Ovary (tissue), 10 donors: ENCODE measurements at places on chromosomes 1 and 21.

DNA sequence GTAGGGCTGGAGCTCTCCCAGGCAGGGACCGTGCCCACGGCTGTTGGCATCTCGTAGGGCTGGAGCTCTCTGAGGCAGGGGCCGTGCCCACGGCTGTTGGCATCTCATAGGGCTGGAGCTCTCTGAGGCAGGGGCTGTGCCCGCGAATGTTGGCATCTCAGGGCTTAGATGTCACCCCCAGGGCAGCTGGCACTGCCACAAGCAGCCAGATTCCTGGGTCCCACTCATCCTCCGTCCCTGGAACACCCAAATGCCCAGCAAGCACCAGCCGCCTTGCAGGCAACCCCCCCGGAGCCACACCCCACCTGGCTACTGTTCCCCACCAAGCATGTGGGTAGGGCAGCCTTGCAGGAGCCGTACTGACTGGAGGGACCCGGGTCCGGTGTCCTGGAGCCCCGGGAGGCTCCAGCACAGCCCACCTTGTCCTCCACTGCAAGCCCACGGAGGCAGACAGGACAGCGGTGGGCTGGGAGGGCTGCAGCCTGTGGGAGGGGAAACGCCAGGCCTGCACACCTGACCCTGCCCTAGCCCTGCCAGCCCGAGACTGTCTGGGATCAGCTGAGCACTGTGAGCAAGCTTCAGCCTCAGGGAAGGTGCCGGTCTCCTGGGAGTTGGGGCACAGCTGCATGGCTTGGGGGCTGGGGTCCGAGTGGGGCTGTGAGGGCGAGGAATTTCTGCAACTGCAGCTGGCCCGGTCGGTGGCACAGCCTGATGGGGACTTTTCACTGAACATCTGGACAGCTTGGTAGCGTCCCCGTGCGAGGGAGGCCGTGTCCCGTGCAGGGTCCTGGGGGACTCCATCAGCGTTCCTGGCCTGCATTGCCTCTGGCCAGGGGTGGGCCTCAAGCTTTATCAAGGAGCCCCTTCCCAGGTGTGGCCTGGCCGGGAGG lies 53.6 kb downstream of the COL18A1 start:
- DNase-seq = no peak

DNA sequence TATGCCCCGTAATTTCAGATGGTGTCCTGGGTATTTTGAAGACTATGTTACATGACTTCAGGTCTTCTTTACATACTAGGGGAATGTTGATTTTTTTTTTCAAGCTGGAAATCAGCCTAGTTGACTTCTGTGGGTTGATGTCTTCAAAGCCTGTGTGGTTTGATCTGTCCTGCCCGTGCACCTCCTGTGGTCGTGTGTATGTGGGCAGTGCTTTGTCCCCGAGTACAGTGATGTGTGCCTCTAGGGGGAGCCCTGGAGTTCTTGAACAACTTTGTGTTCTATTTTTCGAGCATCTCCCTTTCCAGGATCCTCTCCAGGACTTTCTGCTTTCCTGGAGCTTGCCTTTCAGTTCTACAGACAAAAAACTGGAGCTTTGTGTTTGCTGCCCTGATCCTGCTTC lies 28.9 kb downstream of the OBSCN start:
- DNase-seq = no peak

GRCh38 chr1:11784993-11785769 lies 20.6 kb downstream of the MTHFR start:
- peak; percentile 85 for DNase-seq

GRCh38 chr1:208369658-208370057 lies 125.5 kb upstream of the PLXNA2 start:
- no peak for DNase-seq

- DNase-seq = no peak
Observed at GRCh38 chr1:3904006-3904842, 4.2 kb upstream of the C1orf174 start.

DNA sequence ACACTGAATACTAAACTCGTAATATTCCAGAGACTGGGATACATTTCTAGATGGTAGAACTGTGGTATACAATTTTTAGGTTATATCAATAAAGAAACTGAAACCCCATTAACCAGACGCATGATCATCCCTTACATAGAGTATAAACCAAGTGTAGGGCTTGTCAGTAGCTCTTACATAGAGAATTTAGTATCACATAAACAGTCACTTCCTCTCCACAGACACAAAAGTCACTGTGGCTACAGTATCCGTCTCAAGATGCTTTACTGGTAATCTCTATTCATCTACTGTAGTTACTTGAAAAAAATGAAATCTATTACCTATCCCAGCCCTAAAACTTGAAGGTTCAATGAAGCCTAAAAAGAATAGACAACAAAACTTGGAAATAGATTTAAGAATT lies 252.3 kb upstream of the TMPRSS15 start:
- no peak for DNase-seq

DNA sequence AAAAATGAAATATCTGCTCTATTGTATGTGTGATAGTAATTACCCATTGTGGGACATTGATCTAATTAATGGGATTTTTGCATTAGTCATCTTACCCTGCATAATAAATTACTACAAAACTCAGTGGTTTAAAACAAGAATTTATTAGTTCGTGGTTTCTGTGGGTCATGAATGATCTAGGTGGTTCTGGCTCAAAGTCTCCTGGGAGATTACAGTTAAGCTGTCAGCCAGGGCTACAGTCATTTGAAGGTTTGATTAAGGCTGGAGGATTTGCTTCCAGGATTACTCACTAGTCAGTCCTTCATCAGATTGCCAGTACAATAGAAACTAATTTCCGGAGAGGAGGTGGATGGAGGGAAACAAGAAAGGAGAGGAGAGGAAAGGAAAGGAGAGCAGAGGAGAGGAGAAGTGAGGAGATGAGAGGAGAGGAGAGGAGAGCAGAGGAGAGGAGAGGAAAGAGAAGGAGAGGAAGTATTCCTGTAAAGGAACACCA lies 60.4 kb upstream of the TNFSF4 start:
- DNase-seq = no peak

DNA sequence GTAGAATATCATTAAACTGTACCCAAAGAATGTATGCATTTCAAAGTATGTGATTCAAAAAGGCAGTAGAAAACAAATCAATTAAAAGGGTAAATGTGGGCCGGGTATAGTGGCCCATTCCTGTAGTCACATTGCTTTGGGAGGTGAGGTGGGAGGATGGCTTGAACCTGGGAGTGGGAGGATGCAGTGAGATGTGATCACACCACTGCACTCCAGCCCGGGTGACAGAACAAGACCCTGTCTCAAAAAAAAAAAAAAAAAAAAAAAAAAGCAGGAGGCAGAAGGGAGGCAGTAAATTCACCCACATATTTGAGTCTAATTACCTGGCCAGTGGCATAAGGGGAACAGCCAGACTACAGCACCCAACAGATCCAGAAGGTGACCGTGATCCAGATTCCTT lies 17.9 kb upstream of the PRSS38 start:
- DNase-seq = no peak

GRCh38 chr1:21867451-21867996 lies 55.5 kb downstream of the LDLRAD2 start:
- no peak for DNase-seq

DNA sequence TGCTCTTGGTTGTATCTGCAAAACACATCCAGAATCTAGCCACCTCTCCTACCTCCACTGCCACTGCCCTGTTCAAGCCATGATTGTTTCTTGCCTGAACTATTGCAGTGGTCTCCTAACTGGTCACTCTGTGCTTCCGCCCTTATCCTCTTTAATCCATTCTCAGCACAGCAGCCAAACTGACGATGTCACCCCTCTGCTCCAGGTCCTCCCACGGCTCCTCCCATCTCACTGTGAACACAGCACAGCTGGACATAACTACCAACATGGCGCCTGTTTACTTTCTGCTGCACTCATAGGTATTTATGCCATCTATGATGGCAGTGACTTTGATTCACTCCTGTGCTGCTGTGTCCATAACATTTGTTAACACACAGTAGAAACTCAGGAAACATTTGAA lies 406.7 kb downstream of the DISC1 start:
- no peak for DNase-seq

DNA sequence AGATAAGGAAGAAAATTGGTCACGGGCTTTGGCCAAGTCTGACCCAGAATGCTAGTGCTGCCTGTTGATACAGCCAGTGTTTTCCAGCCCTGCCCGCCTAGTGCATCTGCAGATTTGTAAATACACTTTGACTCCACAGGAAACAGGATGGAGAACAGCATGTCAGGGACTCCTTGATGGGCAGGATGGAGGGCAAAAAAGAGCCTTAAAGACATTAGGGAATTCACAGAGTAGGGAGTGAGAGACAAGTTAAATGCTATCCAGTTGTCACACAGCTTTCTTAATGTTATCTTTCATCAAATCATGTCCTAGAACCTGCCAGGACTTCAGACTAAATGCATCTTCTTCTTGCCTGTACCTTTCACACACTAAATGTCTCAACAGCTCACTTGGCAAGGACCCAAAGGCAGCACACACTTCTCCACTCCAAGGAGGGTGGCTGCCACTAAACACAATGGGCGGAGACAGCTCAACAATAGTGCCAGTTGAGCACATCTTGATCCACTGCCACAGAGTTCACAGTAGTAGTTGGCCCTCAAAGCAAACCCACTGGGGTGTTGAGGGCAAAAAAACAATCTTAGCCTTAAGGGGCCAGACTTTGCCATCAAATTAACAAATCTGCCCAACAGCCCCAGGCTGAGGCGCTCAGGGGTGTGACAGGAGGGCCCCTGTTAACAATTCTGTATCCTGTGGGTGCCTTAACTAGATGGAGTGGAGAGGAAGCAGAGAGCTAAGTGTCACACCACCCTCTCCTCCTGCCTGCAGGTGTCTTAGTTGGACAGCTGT lies 2.7 kb downstream of the HIVEP3 start:
- DNase-seq = no peak

- DNase-seq = no peak
Observed at GRCh38 chr1:31399976-31400375, 13.0 kb upstream of the SERINC2 start.

DNA sequence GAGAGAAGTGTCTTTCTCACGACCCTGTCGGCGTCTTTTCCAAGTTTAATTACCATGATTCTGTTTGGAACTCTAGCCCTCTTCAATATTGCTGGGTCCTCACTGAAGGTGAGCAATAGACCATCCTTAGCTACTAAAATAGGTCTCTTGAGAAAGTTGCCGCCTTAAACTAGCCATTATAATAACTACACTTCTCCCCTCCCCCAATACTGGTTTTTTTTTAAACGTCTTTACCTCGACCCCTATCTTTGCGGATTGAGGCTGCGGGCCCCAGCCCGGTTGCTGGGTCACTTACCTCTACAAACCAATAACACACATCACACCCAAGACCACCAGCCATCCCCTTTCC lies 672 bp downstream of the ENSA start:
- DNase-seq = no peak

DNA sequence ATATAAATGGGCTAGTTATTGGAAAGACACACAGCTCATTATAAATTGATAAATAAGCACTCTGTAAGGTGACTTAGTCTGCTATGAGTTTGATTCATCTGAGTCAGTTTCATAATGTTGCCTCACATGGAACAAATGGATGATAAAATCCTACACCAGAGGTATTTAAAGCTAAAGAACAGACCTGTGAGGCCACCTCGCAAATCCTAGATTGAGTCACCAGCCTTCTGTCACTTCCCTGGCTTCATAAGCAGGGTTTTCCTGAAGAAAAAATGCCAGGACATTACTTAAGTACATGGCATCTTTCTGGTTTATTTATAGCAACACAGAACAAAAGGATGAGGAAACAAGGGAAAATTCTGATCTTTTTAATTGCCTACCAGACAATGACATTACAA lies 18.4 kb downstream of the CD2 start:
- DNase-seq = no peak

DNA sequence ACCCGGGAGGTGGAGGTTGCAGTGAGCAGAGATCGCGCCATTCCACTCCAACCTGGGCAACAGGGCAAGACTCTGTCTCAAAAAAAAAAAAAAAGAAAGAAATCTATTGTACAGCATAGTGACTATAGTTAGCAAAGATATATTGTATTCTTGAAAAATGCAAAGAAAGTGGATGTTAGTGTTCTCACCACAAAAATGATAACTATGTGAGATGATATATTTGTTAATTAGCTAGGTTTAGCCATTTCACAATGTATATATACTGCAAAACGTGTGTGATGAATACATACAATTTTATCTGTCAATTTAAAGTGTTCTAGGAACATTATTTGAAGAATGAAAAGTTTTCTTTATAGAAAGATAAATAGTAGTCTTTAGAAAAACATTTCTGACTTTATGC lies 179.9 kb downstream of the AK5 start:
- DNase-seq = no peak

DNA sequence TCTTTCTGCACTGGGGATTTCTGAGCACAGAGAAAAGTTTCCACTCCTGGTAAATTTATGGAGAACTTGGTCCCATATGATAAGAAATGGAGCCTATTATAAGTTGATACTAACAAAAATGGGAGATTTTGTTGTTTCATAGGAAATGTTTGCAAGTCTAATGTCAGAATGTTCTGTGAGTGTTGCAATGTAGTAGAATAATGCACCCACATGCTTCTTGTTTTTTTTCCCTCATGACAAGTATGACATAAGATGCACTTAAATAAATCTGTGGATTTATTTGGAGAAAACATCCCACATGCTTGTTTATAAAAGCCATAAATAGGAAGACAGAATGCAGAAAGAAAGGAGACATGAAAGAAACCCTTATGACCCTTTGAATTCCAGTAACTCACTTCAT lies 50.8 kb upstream of the KCNJ6 start:
- DNase-seq = no peak

DNA sequence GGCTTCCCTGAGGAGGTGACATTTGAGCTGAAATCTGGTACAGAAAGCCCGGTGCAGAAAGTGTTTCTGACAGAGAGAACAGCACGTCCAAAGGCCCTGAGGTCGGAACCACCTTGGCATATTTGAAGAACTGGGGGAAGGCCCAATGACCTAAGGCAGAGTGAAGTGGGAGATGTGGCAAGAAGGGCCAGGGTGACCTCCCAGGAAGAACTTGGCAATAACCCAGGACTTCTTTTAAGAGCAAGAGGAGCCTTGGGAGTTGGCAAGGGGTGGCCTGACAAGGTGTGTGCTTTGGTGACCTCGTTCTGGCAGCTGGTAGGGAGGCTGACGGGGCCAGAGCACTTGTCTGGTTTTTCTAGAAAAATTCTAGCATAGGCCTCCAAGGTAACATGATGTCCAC lies 23.4 kb downstream of the TTC39A start:
- no peak for DNase-seq

GRCh38 chr21:26473471-26473870 lies 99.6 kb downstream of the CYYR1 start:
- no peak for DNase-seq

DNA sequence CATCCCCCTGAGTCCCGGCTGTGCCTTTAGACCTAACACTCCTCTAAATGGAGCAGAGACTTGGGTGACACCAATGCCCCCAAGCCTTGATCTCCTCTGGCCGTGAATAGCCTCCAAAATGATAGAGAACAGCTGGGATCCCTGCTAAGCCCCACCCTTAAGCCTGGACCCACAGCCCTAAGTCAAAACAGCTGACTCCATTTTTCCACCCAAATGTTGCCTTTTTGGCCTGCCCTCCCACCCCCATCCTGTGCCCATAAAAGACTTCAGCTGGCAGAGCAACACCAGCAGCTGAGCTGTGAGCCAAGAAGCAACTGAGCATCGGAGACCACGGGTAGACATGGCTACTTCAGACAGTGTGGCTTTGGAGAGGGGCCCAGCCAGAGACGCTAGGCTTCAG lies 420.8 kb downstream of the NPHP4 start:
- DNase-seq = no peak

GRCh38 chr1:78408810-78409209 lies 82.0 kb upstream of the PTGFR start:
- no peak for DNase-seq
